ENCODE measurements at places on chromosomes 5 and 9. TPM values are rescaled to one million over a fixed set of nuclear protein-coding genes. Genes with fewer than 3 reads are reported as not detected.

The GPR21 gene
- 3.1 TPM for total RNA-seq

The IL17B gene
- total RNA-seq, result 0.26 TPM

The TAF11L10 gene
- not detected for total RNA-seq

The SAXO1 gene
- total RNA-seq, result under 0.01 TPM

The EGFLAM gene
- total RNA-seq, result 2.9 TPM

The SOWAHA gene
- total RNA-seq, result under 0.01 TPM

The SLC25A48 gene
- total RNA-seq, result not detected

The WDR31 gene
- 5.0 TPM for total RNA-seq
